Mesenteric fat pad (tissue), 1 donor: ENCODE measurements at places on chromosomes 7 and 10.

GRCh38 chr7:2117646-2118045, 115.1 kb downstream of the MAD1L1 start:
- no peak for DNase-seq

GRCh38 chr10:78702876-78703275, 365.9 kb upstream of the ZMIZ1 start:
- DNase-seq, result no peak

- DNase-seq, result peak; percentile 72
Measured at GRCh38 chr7:3000566-3000965, 43.1 kb downstream of the CARD11 start.

DNA sequence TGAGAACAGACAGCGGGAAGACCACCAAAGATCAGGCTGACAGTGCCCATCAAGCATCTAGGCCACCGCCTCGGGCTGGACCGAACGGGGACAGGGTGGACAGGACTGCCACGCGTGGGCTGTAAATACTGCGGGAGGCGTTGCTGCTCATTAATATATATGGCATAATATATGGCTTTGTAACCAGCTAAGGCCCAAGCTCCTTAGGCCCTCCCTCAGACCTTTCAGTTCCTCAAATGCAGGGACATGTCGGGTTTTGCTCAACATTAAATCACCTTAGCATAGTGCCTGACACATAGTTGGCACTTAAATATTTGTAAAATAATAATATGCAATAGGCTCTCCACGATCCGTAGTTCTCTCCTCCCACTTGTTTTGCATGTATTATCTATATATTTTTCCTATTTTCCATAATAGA, 402 bp upstream of the TMEM168 start:
- no peak for DNase-seq

- DNase-seq, result no peak
Measured at GRCh38 chr7:94738071-94738470, 82.1 kb upstream of the SGCE start.

GRCh38 chr10:6537770-6538169, 42.3 kb downstream of the PRKCQ start:
- no peak for DNase-seq

DNA sequence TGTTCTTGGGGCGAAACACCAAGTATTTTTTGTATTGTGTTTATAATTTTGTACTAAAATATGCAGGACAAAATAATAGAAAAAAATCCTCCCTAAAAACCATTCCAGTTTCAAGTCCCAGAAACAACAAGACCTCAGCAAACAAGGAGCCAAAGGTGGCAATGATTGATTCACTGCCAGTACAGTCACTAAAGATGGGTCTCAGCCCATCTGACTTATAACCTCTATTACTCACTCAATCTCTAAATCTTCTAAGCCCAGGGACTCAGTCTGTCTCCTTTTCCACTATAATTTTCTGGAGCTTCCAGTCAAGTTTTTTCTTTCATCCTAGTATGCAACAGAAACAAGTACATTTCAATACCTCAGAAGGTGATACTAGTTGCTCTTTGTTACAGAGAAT, 33.3 kb downstream of the SNX13 start:
- no peak for DNase-seq

GRCh38 chr7:80182630-80183276, 48.1 kb downstream of the GNAI1 start:
- no peak for DNase-seq

DNA sequence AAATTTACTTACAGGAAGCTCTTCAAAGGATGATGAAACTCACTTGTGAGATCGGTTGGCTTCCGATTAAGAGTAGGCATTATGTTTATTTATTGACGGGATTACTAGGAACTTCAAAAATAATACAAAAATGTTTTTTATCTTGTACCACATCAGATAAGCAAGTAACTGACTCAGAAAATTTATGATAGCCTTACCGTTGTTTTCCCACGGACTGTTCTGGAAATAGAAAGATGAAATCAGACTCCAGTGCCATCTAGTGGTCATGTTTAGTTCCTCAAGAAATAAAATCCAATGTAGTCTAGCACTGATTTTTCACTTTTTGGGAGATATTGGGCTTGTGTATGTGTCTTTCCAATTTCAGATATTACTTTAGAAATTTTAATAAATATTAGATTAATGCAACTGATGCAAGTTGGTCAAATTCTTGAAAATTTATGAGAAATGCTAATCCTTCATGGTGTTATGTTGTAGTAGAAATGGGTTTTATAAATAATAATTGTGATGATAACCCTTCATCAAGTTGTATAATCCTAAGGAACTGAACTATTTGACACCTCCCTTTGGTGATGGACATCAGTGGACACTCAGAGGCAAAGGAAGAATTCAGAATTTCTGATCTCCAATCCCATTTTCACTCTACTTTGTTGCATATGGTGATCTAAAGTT, 168.8 kb downstream of the TMEM26 start:
- no peak for DNase-seq

- no peak for DNase-seq
Measured at GRCh38 chr10:97852840-97853405, 3.3 kb downstream of the GOLGA7B start.

- peak; percentile 51 for DNase-seq
Measured at GRCh38 chr7:101804967-101805366, 12.5 kb upstream of the CUX1 start.

DNA sequence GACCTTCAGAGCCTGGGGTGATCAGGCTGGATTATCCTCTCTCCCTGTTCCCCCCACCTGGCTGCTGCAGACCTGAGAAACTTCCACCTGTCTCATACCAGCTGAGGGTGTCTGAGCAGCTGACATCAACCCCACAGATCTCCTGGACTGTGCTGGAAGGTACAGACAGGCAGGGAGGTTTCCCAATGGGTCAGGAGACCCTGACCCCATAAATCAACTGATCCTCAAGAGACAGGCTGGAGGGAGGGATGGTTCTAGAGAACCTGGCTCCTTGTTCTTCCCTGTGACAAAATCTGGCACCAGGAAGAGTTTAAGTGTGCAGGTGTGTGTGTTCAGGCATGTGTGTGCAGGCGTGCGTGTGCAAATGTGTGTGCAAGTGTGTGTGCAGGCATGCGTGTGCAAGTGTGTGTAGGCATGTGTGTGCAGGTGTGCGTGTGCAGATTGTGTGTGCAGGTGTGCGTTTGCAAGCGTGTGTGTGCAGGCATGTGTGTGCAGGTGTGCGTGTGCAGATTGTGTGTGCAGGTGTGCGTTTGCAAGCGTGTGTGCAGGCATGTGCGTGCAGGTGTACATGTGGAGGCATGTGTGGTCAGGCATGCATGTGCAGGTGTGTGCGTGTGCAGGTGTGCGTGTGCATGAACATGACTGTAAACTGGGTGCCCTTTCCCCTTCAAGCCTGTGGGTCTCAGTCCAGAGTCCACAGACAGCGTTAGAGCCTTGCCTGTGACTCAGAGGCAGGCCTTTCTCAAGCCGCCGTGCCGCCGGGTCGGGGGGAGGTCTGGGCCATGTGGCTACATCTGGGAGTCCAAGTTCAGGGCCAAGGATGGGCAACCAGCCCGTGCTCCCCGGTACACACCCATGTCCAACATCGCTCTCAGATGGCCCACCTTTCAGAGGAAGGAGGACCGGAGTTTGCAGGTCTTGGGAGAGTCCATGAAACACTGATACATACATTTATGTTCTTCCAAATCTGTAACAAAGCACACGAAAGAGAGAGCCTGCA, 50.1 kb upstream of the ELN start:
- peak; percentile 92 for DNase-seq
